Stomach (tissue), 19 donors: ENCODE measurements at places on chromosomes 3 and 15. TPM values are rescaled to one million over a fixed set of nuclear protein-coding genes. Genes with fewer than 3 reads are reported as not detected.

Gene MST1R
- total RNA-seq: 181 TPM

- H3K4me3 ChIP-seq: no peak overlapping the region
- no peaks in the 10 kb centered on the region for H3K36me3 ChIP-seq
- no peaks in the 10 kb centered on the region for H3K4me1 ChIP-seq
- DNase-seq: no peak
- no peaks in the 10 kb centered on the region for H3K27me3 ChIP-seq
- H3K27ac ChIP-seq: no peak overlapping the region
Observed at GRCh38 chr3:174786825-174787224, 72.3 kb upstream of the NAALADL2 start.

Gene GHRL
- total RNA-seq: 1.7 TPM

Gene IQCF5
- total RNA-seq: not detected

- no peak overlapping the region for H3K27ac ChIP-seq
- no peak overlapping the region for H3K4me3 ChIP-seq
- H3K4me1 ChIP-seq: no peaks in the 10 kb centered on the region
- no peaks in the 10 kb centered on the region for H3K36me3 ChIP-seq
Observed at GRCh38 chr15:27454281-27455075, 483.5 kb downstream of the GABRG3 start.

DNA sequence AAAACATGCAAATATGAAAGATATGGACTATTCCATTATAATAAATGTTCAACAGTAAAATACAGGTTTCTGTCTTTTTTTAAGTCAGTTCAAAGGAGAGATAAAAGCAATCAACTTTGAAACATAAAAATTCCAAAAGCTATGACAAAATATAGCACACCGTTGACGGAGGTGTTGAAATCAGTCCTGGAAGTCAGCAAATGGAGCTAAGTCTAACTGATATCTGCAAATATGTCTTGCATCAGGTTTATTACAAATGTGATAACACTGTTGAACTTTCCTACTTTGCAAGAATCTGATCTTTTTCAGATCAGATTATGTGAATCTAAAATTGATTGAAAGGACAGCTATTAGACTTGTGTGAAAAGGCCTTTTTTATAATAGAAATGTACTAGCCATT, 300.7 kb downstream of the SHOX2 start:
- DNase-seq: no peak
- H3K27me3 ChIP-seq: no peaks in the 10 kb centered on the region
- no peaks in the 10 kb centered on the region for H3K36me3 ChIP-seq
- H3K4me1 ChIP-seq: no peaks in the 10 kb centered on the region

GRCh38 chr15:56616551-56616950, 116.8 kb downstream of the ZNF280D start:
- no peak overlapping the region for H3K27ac ChIP-seq
- DNase-seq: no peak
- no peaks in the 10 kb centered on the region for H3K36me3 ChIP-seq
- H3K4me3 ChIP-seq: no peak overlapping the region

Gene RBPMS2
- 8.7 TPM for total RNA-seq

Gene PLSCR4
- total RNA-seq: 43.2 TPM

GRCh38 chr3:134008630-134009156, 21.0 kb downstream of the SLCO2A1 start:
- no peaks in the 10 kb centered on the region for H3K4me1 ChIP-seq
- no peak overlapping the region for H3K4me3 ChIP-seq
- H3K36me3 ChIP-seq: no peaks in the 10 kb centered on the region
- no peak overlapping the region for H3K27ac ChIP-seq

DNA sequence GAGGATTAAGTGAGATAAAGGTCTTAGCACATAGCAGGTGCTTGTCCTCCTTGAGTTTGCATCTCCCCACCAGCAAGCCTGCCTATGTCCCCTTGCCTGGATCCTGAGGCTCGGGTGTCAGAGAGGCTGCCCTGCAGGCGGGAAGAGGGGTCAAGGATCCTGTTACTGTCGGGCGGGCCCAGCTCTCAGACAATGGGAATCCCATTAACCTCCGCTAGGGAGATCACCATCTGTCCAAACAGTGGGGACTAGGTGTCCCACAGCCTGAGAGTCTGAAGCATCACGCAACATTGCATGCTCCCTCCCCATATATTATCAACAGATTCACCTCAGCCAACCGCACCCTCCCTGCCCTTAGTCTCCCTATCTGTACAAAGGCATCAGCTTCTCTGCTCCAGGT, 151.4 kb downstream of the FBLN2 start:
- no peak overlapping the region for H3K4me3 ChIP-seq
- H3K27me3 ChIP-seq: peaks cover 3% of the 10 kb centered on the region
- no peak overlapping the region for H3K27ac ChIP-seq

Gene MCTP2
- 23.8 TPM for total RNA-seq

DNA sequence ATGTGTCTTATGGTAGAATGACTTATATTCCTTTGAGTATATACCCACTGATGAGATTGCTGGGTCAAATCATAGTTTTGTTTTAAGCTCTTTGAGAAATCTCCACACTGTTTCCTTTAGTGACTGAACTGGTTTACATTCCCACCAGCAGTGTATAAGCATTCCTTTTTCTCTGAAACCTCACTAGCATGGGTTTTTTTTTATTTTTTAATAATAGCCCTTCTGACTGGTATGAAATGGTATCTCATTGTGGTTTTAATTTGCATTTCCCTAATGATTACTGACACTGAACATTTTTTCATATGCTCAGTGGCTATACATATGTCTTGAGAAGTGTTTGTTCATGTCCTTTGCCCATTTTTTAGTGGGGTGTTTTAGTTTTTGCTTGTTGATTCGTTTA, 494.3 kb downstream of the SQOR start:
- no peaks in the 10 kb centered on the region for H3K4me1 ChIP-seq
- H3K27me3 ChIP-seq: no peaks in the 10 kb centered on the region
- no peak overlapping the region for H3K27ac ChIP-seq
- no peak for DNase-seq

DNA sequence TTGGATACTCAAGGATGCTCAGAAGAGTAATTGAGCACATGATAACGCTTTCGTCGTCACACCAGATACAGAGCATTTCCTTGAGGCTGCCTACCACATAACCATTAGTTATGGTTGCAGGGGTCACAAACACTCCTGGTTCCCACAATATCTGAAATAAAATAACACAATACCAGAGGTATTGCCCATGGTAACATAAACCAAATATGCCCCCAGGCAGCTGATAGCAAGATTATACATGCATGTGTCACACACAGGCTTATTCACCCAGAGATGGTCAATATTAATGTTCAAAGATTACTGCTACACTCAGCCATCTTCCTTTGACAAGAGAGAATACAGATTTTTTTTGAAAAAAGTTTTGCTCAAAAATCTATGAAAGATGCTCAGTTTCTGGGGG, 7.3 kb downstream of the RPL39L start:
- no peak overlapping the region for H3K4me3 ChIP-seq
- no peaks in the 10 kb centered on the region for H3K27me3 ChIP-seq
- H3K4me1 ChIP-seq: no peaks in the 10 kb centered on the region
- H3K27ac ChIP-seq: no peak overlapping the region

Gene TNFSF10
- 33.8 TPM for total RNA-seq

Gene CTXN2
- not detected for total RNA-seq

Gene LYZL4
- not detected for total RNA-seq

- no peaks in the 10 kb centered on the region for H3K4me1 ChIP-seq
- H3K4me3 ChIP-seq: no peak overlapping the region
- no peaks in the 10 kb centered on the region for H3K36me3 ChIP-seq
- H3K27me3 ChIP-seq: no peaks in the 10 kb centered on the region
- no peak overlapping the region for H3K27ac ChIP-seq
Observed at GRCh38 chr3:143302638-143303171, 183.1 kb downstream of the CHST2 start.

DNA sequence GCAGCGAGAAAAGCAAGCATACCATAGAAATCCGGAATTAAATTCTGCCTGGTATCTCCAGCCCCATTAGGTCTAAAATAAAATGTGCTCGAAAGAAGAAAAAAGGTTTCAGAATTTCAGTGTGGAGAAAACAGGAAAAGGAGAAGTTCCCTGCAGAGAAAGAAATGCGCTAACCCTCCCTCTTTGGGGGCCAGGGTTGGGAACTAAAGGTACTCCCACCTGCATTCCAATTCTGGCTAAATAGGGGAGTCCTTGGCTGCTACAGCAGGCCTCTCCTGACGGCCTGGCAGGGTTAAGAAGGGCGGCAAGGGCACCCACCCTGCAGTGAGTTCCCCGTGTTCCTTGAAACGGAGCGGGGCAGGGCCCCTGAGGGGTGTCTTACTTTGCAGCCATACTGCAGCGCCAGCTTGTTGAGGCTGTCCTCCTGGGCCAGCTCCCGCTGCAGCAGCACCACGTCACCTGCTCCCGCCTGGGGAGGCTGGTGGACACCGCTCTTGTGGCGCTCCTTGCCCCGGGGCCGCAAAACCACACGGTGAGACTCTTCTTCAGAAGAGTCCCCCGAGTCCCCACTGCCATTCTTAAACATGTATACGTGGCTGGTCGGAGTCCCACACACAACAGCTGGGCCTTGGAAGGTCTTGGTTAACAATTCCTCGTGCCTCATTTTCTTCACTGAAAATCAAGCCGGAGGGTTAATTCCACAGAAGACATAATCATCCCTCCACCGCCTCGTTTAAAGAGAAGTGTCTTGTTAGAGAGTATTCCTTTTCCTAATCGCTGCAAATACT, 1.7 kb downstream of the LYSMD4 start:
- H3K27ac ChIP-seq: no peak overlapping the region
- peak; percentile 39 for DNase-seq
- peaks cover 20% of the 10 kb centered on the region for H3K36me3 ChIP-seq
- H3K27me3 ChIP-seq: no peaks in the 10 kb centered on the region
- H3K4me3 ChIP-seq: peak overlapping the region; percentile 90

Gene CCDC54
- not detected for total RNA-seq

DNA sequence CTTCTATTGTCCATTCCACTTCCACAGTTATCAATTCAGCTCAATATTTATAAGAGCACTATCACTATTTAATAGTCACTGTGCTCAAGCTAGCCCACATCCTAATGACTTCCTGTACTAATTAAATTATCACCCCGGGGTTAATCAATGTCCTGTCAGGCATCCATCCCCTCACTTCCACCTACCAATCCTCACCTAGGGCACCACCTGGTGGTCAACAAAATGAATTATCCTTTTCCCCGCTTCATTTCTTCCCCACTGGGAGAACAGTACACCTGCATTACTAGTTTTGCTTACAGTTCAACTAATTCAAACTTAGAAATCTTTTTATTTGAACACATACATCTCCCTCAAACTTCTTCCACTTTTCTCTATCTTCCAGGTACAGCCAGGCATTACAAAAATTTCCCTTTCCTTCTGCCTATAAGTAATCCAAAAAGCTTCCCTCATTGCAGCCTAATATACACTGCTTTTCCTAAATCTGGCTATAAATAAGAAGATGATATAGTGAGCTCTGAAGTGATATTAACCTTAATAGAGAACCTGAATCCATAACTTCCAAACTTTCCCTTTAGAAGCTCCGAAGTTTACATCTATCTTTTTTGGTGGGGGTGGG, 68.5 kb downstream of the TMCC1 start:
- H3K27ac ChIP-seq: no peak overlapping the region
- H3K4me1 ChIP-seq: no peaks in the 10 kb centered on the region
- DNase-seq: peak; percentile 84

DNA sequence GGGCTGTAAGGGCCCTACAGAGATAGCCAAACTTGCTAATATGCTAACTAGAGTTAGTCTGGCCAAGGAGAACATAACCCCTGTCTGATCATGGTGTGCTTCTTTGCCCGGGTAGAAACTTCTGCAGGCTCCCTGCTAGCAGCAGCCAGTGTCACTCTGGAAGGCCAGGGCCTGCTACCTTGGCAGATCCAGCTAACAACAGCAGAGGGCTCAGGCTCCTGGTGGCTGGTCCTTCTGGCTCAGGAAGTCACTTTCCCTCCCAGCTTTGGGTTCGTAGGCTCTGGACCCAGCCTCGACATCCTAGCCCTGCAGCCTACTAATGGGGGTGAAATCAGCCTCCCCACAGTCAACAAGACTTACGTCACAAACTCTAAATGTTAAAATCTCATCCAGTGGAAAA, 373.7 kb upstream of the RGMA start:
- no peak overlapping the region for H3K27ac ChIP-seq
- no peaks in the 10 kb centered on the region for H3K27me3 ChIP-seq
- no peaks in the 10 kb centered on the region for H3K36me3 ChIP-seq
- DNase-seq: no peak

- no peaks in the 10 kb centered on the region for H3K27me3 ChIP-seq
- no peak overlapping the region for H3K27ac ChIP-seq
- H3K4me1 ChIP-seq: no peaks in the 10 kb centered on the region
- no peak for DNase-seq
Observed at GRCh38 chr3:76362643-76363042, 577.3 kb upstream of the ZNF717 start.

GRCh38 chr15:39898317-39898716, 21.7 kb downstream of the GPR176 start:
- no peaks in the 10 kb centered on the region for H3K4me1 ChIP-seq
- no peak for DNase-seq
- H3K36me3 ChIP-seq: no peaks in the 10 kb centered on the region
- no peaks in the 10 kb centered on the region for H3K27me3 ChIP-seq
- no peak overlapping the region for H3K27ac ChIP-seq

DNA sequence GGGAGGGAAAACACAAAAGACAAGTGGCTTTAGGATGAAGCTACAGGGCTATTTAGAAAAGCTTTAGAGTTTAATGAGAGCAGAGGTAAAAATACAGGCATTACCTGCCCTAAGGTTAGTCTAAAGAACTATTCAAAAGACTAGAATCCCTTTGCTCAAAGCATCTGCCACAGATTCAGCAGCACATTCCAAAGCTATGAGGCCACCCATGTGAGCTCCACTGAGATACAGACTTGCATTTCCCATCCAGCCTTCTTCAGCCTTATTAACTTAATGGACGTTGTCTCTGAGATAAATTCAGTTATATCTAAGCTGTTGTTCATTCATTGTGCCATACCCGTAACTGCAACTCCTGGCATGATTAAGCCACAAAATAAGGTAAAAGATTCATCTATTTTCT, 25.4 kb downstream of the CXCR6 start:
- DNase-seq: no peak
- peaks cover 97% of the 10 kb centered on the region for H3K36me3 ChIP-seq
- no peaks in the 10 kb centered on the region for H3K27me3 ChIP-seq
- H3K4me1 ChIP-seq: peaks cover 64% of the 10 kb centered on the region

DNA sequence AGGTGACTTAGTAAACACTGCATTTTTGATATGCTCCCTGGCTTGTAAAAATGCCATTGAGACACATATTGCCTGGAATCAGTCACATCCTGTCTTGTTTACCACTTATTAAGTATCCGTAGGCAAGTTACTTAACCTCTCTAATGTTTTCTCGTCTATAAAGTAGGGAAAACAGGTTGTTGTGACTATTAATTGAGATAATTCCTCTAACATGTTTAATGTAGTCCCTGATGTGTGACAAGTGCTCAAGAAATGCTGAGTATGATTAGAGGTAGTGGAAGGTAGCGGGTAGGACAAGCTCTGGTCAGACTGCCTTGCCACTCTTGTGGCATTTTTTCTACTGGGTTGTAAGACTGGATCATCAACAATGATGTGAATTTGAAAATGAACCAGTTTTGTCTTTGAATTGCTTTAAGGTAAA, 54.1 kb downstream of the NFKBIZ start:
- H3K4me3 ChIP-seq: no peak overlapping the region
- no peaks in the 10 kb centered on the region for H3K4me1 ChIP-seq
- no peaks in the 10 kb centered on the region for H3K27me3 ChIP-seq
- DNase-seq: no peak

Gene SEMA5B
- total RNA-seq: 1.9 TPM

GRCh38 chr3:171389491-171389890, 70.7 kb downstream of the TNIK start:
- peaks cover 5% of the 10 kb centered on the region for H3K4me1 ChIP-seq
- H3K27me3 ChIP-seq: no peaks in the 10 kb centered on the region
- H3K36me3 ChIP-seq: no peaks in the 10 kb centered on the region
- no peak for DNase-seq

- no peak for DNase-seq
- H3K36me3 ChIP-seq: no peaks in the 10 kb centered on the region
- no peak overlapping the region for H3K4me3 ChIP-seq
Observed at GRCh38 chr3:57288403-57288802, 4.1 kb downstream of the ASB14 start.

Gene HPS3
- total RNA-seq: 13.0 TPM
